ENCODE measurements at places on chromosomes 2 and 18.

GRCh38 chr2:225602205-225602604 lies 202.7 kb downstream of the NYAP2 start:
- DNase-seq = no peak

DNA sequence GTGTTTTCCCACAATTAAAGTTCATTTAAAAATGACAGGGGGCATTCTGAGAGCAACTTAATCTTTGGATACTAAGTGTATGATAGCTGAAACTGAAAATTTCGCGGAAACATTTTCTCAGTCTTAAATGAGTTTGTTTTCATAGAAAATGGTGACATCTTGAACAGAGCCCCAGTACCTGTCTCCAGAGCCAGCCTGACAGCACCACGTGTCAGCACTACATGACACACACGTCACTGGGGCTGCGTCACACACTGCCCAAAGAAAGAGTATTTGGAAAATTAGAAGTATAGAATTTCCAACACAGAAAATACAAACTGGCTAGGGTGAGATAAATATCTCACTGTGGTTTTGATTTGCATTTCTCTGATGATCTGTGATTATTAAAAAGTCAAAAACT lies 50.8 kb downstream of the CMPK2 start:
- DNase-seq = no peak

GRCh38 chr2:240922245-240922981 lies 16.3 kb downstream of the CROCC2 start:
- no peak for DNase-seq

DNA sequence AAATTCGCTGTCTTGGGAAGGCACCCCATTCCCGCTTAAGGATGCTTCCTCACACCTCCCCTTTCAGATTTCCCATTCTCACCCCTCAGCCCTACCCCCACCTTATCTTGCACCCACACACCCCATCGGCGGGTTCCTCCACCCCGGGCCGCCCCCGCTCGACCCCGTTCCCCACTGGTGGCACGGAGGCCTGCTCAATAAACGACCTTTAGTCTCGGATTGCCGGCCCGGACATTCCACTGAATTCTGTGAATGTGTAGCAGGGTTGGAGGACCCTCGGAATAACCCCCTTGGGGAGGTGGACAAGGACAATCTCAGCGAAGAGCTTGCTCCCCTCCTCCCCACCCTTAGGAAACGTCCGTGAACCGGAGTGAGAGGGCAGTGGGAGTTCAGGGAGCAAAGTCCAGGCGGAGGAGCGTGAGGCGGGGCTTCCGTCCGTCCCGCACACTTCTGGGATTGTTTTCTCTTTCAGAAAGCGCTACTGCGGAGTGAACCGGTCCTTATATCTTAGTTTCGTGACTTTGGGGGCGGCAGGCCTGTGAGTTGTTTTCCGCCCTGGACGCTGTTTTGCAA lies 2.8 kb upstream of the LBX2 start:
- no peak for DNase-seq

- DNase-seq = no peak
Observed at GRCh38 chr2:44957656-44958327, 16.3 kb downstream of the SIX3 start.

DNA sequence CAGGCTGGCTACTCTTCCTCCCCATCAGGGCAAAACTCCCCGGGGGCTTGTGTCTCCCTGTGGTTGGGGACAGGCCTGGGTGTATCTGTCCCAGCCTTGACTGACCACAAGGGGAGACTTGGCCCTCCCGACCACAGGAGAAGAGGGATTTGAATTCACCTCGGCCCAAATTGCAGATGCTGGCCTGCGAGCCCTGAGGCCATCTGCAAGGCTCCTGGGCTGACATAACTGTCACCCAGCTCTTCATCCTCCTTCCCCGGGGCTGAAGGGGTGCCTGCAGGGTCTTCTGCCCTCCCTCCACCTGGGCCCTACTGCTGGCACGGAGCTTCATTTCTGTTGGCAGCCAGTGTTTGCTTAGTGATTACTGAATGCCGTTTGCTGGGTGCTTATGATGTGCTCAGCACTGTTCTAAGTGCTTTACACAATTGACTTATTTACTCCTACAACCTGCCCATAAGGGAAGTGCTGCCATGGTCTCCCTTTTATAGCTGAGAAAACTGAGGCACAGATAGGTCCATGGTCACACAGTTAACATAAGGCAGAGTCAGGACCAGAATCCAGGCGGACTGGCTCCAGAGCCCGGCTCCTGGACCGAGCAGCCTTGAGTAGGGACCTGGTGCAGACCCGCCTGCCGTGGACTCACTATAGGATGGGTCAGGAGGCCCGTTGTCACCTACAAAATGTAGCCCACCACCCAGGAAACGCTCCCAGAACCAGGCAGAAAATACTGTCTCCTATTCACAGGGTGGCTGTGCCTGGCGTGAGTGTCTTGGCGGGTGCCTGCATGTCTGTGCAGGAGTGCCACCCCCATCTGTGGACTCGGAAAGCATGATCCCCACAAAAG lies 18.9 kb downstream of the STEAP3 start:
- DNase-seq = no peak

DNA sequence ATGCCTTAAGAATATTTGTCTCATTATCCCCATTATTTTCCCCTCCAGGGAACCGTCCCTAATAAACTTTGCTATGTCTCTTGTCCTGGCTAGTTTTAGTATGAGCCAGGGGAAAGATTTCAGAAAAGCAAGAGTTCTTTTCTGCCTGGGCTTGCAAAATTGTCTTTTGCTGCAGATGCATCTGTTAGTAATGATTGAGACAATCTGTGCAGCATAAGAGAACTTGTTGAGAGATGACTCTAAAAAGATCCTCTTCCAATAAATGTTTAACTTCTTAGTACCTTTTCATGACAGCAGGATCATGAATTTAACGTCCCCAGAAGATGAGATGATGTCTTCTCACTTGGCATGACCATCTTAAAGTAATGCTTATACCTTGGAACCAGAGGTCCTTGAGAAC lies 172.5 kb upstream of the CREB1 start:
- DNase-seq = no peak

- DNase-seq = no peak
Observed at GRCh38 chr18:7459851-7460770, 107.0 kb upstream of the PTPRM start.

All from glutamatergic neuron (in vitro differentiated cells).